Endothelial cell (in vitro differentiated cells): ENCODE measurements at places on chromosomes 11 and 22.

- peaks cover 11% of the 10 kb centered on the region for H3K4me1 ChIP-seq
- no peak for DNase-seq
- no peak overlapping the region for H3K4me3 ChIP-seq
- no peak overlapping the region for H3K27ac ChIP-seq
- no peaks in the 10 kb centered on the region for H3K36me3 ChIP-seq
- no peaks in the 10 kb centered on the region for H3K27me3 ChIP-seq
Observed at GRCh38 chr11:129414144-129414872, 38.7 kb downstream of the BARX2 start.

DNA sequence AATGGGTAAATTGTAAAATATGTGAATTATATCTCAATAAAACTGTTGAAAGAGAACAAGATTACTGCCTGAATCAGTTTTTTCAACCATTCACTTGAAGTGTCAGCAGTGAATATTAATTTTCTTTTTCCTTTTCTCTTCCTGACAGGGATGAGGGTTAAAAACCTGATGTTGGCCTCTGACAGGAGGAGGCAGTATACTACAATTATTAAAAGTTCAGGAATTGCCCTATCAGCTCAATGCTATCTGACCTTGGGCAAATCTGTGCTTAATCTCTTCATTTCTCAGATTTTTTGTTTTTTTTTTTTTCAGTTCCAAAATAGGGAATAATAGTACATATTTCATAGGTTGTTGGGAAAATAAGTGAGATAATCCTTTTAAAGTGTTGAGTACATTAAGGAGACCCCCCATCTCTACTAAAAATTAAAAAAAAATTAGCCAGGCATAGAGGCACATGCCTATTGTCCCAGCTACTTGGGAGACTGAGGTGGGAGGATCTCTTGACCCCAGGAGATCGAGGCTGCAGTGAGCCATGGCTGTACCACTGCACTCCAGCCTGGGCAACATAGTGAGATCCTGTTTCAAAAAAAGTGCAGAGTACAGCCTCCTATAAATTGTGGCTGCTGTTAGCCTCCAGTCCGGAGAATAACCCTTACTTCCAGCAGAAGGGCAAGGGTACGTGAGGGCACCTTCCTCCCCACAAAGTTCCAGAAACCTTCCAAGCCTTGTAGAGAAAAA is 48.8 kb downstream of the TRIM44 start:
- peaks cover 11% of the 10 kb centered on the region for H3K4me1 ChIP-seq
- H3K27me3 ChIP-seq, result peaks cover 3% of the 10 kb centered on the region
- DNase-seq, result no peak

DNA sequence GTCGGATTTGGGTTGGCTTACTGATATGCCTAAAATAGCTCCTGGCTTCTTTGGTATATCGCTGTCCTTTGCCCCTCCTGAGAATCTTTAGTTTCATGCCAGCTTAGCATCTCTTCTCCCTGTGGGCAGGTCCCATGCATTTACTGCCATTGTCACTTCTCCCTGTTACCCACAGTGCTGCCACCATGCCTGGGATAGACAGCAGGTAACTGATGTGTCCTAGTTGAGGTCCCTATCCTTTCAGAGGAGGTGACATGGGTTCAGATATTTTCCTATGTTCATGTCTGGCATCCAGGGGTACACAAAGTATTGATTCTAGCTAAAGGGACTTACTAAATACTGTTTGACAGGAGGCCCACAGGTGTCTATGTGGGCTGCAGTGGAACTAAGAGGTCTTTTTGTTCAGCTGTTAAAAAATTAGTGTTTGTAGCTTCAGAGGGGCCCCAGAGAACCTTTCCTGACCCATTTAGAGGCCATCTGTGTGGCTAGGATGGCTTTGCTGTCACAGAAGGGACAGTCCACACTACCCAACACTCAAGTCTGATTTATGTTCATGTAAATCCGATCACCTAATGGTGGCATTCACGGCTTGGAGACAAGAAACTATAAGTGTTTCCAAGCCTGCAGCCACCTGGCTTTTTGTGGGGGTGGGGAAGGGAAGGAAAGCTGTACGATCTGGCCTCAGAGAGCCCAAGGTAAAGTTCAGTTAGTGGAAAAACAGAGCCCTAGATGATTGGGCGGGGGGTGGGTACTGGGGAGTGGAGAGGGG is 8.5 kb downstream of the TIMP3 start:
- peaks cover 3% of the 10 kb centered on the region for H3K27me3 ChIP-seq
- no peak overlapping the region for H3K27ac ChIP-seq
- H3K4me1 ChIP-seq, result peaks cover 14% of the 10 kb centered on the region

- H3K36me3 ChIP-seq, result peaks cover 65% of the 10 kb centered on the region
- H3K4me1 ChIP-seq, result peaks cover 20% of the 10 kb centered on the region
- peak overlapping the region; percentile 69 for H3K4me3 ChIP-seq
Observed at GRCh38 chr22:17101475-17102296, 16.9 kb downstream of the IL17RA start.

GRCh38 chr11:17611049-17611448 is 64.0 kb downstream of the OTOG start:
- DNase-seq, result no peak
- peaks cover 18% of the 10 kb centered on the region for H3K27me3 ChIP-seq
- peaks cover 3% of the 10 kb centered on the region for H3K36me3 ChIP-seq
- peak overlapping the region; percentile 47 for H3K4me3 ChIP-seq

DNA sequence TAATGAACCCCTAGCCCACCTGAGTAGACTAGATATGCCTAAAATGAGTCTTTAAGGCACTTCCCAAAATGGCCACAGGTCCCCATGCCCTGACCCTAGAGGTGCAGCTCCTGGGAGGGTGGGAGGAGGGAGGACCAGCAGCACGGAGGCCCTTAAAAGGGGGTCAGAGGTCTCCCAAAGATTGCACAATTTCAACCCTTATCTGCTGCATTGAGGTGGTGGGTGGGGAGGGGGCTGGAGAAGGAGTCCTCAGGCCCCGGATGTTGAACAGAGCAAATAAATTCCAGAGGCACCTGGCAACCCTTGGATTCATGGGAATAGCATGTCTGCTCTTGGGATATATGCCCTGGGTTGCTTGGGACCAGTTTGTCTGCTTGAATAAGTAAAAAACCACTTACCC is 57.6 kb downstream of the NAV2 start:
- no peaks in the 10 kb centered on the region for H3K36me3 ChIP-seq
- no peak for DNase-seq

GRCh38 chr11:12882670-12883069 is 126.4 kb upstream of the RASSF10 start:
- peaks cover 33% of the 10 kb centered on the region for H3K4me1 ChIP-seq
- H3K4me3 ChIP-seq, result no peak overlapping the region
- no peak for DNase-seq
- H3K36me3 ChIP-seq, result peaks cover 36% of the 10 kb centered on the region
- peaks cover 23% of the 10 kb centered on the region for H3K27me3 ChIP-seq

DNA sequence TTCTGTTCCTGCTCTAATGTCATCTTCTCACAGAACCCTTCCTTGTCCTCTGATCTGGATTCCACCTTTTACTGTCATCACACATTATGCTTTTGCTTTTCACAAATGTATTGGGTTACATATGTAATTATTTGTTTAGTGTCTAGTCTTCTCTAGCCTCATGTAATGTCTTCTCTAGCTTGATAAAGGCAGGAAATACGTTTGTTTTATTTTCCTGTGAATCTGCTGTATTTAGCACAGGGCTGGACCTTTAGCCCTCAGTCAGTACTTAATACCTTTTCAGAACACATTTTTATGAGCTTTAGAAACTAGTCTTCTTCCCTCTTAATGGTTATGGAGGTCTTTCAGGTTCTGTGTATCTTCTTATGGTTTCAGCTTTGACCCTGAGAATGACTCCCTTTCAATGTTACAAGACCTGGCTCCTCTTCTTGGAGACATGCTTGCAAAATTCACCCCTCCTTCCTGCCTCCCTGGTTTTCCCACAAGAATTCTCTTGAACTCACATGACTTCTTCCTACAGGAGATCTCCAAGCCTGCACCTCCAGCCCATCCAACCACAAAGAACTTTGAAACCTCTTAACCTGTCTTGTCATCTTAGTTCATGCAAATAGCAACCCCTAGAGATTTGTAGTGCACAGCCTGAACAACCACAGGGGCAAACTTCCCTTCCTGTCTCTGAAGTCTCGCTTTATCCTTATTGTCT is 132.7 kb upstream of the DDI1 start:
- H3K27me3 ChIP-seq, result no peaks in the 10 kb centered on the region
- H3K27ac ChIP-seq, result no peak overlapping the region
- peaks cover 16% of the 10 kb centered on the region for H3K4me1 ChIP-seq

GRCh38 chr11:132147464-132147863 is 777.0 kb downstream of the NTM start:
- DNase-seq, result no peak
- no peaks in the 10 kb centered on the region for H3K36me3 ChIP-seq
- no peak overlapping the region for H3K27ac ChIP-seq
- no peaks in the 10 kb centered on the region for H3K4me1 ChIP-seq
- no peak overlapping the region for H3K4me3 ChIP-seq

DNA sequence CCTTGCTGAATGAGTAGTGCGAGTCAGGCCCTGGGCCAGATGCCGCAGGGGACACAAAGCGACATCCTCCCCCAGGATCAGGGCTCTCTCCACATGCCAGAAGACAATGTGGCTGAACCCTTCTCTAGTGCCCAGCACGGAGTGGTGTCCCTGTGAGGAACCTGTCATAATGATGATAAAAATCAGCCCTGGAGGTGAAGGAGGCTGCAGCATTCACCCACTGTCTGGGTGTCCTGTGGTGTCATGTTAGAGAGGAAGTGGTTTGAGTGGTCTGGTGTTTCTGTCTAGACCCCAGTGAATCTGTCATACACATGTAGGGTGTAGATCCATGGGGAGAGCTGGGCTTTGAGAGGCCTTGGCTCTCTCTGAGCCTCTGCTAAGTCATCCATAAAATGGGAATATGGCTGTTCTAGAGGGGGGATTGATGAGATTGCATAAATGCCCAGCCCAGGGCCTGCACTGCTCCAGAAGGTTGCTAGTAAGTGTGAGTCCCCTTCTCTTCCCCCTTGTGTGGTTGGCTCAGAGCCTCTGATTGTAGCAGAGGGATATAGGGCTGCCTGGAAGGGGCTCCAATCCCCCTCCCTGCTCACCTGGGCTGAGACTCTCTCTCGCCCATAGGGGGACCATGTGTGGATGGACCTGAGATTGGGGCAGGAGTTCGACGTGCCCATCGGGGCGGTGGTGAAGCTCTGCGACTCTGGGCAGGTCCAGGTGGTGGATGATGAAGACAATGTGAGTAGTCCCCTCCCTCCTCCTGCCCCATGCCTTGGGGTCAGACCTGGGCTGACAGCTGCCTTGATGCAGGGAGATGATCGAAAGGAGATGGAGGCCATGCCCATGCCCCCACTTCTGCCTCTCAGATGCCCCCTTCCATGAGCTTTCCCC is 14.3 kb downstream of the MYO7A start:
- H3K27ac ChIP-seq, result no peak overlapping the region
- H3K4me3 ChIP-seq, result no peak overlapping the region
- H3K36me3 ChIP-seq, result peaks cover 3% of the 10 kb centered on the region
- DNase-seq, result no peak
- peaks cover 20% of the 10 kb centered on the region for H3K27me3 ChIP-seq

DNA sequence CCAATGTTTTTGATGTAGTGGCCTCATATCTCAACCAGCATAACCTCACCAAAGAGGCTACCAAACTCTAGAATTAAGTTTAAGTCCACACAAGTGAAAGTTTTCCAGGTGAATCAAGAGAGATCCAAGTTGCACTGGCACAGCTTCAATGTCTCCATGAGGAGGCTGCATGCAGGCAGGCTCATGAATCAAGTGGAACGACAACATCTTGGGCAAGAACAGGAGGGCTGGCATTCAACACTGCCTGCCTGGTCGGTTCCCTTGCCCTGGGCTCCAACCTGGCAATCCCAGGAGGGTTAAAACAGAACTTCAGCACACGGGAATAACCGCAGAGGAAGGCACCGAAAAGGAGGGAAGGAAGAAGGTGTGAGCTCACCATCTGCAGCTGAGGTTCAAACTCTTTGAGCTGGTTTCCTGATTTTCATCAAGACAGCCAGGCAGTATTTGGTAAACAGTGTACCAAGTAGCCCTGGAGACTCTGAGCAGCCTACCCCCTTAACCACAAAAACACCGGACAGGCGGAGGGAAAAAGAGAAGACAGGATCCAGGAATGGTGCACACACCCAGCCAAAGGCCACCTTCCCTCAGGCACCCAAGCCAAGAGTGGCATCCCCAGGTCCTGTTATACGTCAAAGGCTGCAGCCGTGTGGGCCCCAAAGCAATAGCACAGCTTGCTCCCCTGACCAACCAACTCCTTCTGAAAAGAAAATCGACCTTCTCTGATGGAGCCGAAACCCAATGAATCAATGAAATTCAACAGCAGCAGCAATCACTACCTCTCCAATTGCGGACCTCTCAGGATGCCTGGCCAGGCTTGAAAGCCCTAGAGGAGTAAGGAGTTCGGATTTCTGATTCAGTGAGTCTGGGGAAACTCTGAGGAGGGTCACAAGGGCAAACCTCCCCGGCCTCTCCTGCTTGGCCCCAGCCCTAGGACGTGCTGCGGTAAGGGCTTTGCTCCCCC is 1.3 kb downstream of the PACSIN2 start:
- H3K27ac ChIP-seq, result peak overlapping the region; percentile 94
- H3K27me3 ChIP-seq, result peaks cover 9% of the 10 kb centered on the region
- H3K4me3 ChIP-seq, result peak overlapping the region; percentile 97

- H3K4me1 ChIP-seq, result peaks cover 2% of the 10 kb centered on the region
- no peak for DNase-seq
- peaks cover 5% of the 10 kb centered on the region for H3K27me3 ChIP-seq
- no peaks in the 10 kb centered on the region for H3K36me3 ChIP-seq
- H3K27ac ChIP-seq, result no peak overlapping the region
- H3K4me3 ChIP-seq, result no peak overlapping the region
Observed at GRCh38 chr11:15704064-15704463, 589.3 kb downstream of the INSC start.

DNA sequence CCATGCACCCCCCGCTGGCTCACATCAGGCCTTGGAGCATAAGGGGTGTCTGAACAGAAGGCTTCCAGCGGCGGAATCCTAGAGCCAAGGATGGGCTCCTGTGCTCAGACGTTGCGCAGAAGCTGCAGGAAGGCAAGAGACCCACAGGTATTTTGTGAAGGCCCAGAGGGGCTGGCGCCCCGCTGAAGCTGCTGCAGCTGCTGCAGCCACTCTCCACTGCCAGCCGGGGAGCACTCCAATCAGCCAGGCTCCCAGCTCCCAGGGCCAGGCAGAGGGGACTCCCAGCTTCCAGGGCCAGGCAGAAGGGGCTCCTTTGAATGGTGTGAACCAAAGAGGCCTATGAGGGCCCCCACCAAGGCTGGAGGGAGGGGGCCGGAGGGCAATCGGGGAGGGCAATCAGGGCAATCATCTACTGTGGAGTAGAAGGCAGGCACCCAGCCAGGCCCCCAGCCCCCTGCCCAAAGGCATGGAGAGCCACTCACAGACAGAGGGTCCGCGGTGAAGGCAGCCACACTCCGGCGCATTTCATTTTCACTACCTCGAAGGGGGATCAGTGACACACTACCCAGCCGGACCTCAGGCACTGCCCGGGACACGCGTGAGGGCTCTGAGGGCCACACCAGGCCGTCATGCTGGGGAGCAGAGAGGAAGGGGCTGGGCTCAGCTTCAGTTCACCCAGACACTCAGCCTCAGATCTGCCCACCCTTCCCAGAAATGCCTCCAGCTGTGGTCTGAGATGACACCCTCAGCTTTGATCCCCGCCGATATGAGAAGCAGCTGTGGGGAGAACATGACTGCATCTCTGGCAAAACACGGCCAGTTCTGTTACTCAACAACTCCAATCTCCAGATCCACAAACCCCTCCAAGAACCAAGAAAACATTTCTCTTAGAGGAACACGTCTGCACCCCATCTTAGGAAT is 11.6 kb upstream of the PDE2A start:
- H3K4me1 ChIP-seq, result peaks cover 32% of the 10 kb centered on the region
- peaks cover 27% of the 10 kb centered on the region for H3K36me3 ChIP-seq
- H3K27ac ChIP-seq, result no peak overlapping the region
- no peak overlapping the region for H3K4me3 ChIP-seq

- no peak overlapping the region for H3K4me3 ChIP-seq
- no peak overlapping the region for H3K27ac ChIP-seq
- DNase-seq, result no peak
- H3K36me3 ChIP-seq, result no peaks in the 10 kb centered on the region
- H3K4me1 ChIP-seq, result peaks cover 5% of the 10 kb centered on the region
- H3K27me3 ChIP-seq, result peaks cover 3% of the 10 kb centered on the region
Observed at GRCh38 chr22:38419858-38420160, 35.2 kb downstream of the KCNJ4 start.
